ENCODE measurements at places on chromosomes 11 and 22. TPM values are rescaled to one million over a fixed set of nuclear protein-coding genes. Genes with fewer than 3 reads are reported as not detected.

- H3K27ac ChIP-seq, result no peak overlapping the region
- no peak overlapping the region for H3K4me3 ChIP-seq
- H3K27me3 ChIP-seq, result peaks cover 29% of the 10 kb centered on the region
Observed at GRCh38 chr11:13972043-13972910, 9.8 kb downstream of the SPON1 start.

DNA sequence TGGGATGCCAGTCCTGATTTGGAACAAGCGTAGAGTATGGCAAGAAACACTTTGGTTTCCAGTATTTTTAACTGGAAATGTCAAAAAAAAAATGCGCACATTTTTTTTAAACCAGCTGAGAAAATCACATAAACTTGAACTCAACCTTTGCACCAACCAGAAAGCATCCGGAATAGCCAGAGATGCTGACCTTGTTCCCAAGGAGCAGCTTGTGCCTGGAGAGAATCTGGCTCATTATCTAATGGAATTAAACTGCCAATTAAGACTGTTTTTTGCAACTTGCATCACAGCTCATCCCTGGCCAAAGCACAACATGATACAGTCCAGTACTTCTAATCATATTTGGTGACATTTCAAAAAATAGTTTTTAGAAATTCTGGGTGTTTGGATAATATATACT is 8.4 kb upstream of the ETS1 start:
- H3K4me3 ChIP-seq, result no peak overlapping the region
- DNase-seq, result no peak
- H3K4me1 ChIP-seq, result peaks cover 59% of the 10 kb centered on the region
- H3K27me3 ChIP-seq, result no peaks in the 10 kb centered on the region

- H3K36me3 ChIP-seq, result peaks cover 25% of the 10 kb centered on the region
- H3K27ac ChIP-seq, result no peak overlapping the region
- DNase-seq, result no peak
- H3K27me3 ChIP-seq, result no peaks in the 10 kb centered on the region
Observed at GRCh38 chr11:108836541-108836940, 171.7 kb downstream of the DDX10 start.

GRCh38 chr11:117828611-117829368 is 4.2 kb upstream of the FXYD2 start:
- peaks cover 35% of the 10 kb centered on the region for H3K27me3 ChIP-seq
- no peak overlapping the region for H3K4me3 ChIP-seq
- no peaks in the 10 kb centered on the region for H3K36me3 ChIP-seq
- peaks cover 54% of the 10 kb centered on the region for H3K4me1 ChIP-seq
- DNase-seq, result no peak

DNA sequence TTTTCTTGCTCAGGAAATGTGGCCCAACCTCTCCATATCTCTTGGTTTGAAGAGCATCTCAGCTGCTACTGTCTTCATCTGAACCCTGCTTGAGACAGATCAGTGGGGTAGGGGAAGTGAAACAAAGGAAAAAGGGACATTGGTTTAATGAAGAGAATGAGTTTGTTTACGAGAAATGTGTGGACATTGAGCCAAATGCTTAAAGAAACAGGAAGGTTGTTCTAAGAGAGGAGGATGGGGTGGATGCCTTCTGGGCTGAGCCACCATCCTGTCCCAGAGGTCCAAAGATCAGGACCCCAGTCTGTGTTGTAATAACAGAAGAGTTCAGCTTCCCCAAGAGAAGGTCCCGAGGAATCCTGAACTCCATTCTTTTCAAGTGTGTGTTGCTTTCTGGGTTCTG is 369.7 kb downstream of the INSC start:
- H3K27ac ChIP-seq, result no peak overlapping the region
- H3K36me3 ChIP-seq, result no peaks in the 10 kb centered on the region
- no peaks in the 10 kb centered on the region for H3K27me3 ChIP-seq
- DNase-seq, result no peak
- H3K4me3 ChIP-seq, result no peak overlapping the region
- no peaks in the 10 kb centered on the region for H3K4me1 ChIP-seq

DNA sequence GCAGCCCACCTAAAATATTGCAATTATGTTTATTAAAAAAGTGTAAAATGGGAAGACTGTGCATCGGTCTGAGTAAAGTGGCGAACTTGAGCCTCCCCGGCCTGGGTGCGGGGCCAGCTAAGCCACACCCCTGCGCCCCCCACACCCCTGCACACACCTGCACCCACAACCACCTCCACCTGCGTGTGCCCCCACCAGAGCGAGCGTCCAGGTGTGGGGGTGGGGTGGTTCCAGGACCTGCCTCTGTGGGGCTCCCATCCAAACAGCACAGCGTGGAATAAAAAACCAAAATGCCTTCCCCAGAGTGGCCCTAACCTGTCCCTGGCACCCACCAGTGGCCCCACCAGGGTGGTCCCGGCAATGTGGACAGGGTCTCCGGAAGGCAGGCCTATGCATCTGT is 30.1 kb upstream of the CARS1 start:
- H3K4me3 ChIP-seq, result no peak overlapping the region
- H3K27me3 ChIP-seq, result no peaks in the 10 kb centered on the region
- H3K36me3 ChIP-seq, result no peaks in the 10 kb centered on the region

- no peak for DNase-seq
- H3K36me3 ChIP-seq, result no peaks in the 10 kb centered on the region
- peaks cover 25% of the 10 kb centered on the region for H3K27me3 ChIP-seq
- H3K4me1 ChIP-seq, result peaks cover 13% of the 10 kb centered on the region
- no peak overlapping the region for H3K27ac ChIP-seq
Observed at GRCh38 chr11:121654843-121655536, 202.2 kb upstream of the SORL1-AS1 start.

GRCh38 chr22:30680991-30681770 is 13.5 kb upstream of the OSBP2 start:
- no peaks in the 10 kb centered on the region for H3K4me1 ChIP-seq
- H3K27me3 ChIP-seq, result peaks cover 69% of the 10 kb centered on the region
- no peak overlapping the region for H3K27ac ChIP-seq

- DNase-seq, result no peak
- no peak overlapping the region for H3K4me3 ChIP-seq
- H3K36me3 ChIP-seq, result no peaks in the 10 kb centered on the region
Observed at GRCh38 chr11:104891135-104891534, 7.1 kb downstream of the CASP12 start.

- no peak for DNase-seq
- peaks cover 6% of the 10 kb centered on the region for H3K36me3 ChIP-seq
- no peak overlapping the region for H3K4me3 ChIP-seq
- no peaks in the 10 kb centered on the region for H3K27me3 ChIP-seq
- H3K27ac ChIP-seq, result no peak overlapping the region
- peaks cover 39% of the 10 kb centered on the region for H3K4me1 ChIP-seq
Observed at GRCh38 chr22:42969348-42969975, 45.5 kb downstream of the PACSIN2 start.

GRCh38 chr11:119661226-119661625 is 67.8 kb downstream of the NECTIN1 start:
- H3K27ac ChIP-seq, result no peak overlapping the region
- no peaks in the 10 kb centered on the region for H3K36me3 ChIP-seq
- H3K4me1 ChIP-seq, result no peaks in the 10 kb centered on the region
- DNase-seq, result no peak
- no peaks in the 10 kb centered on the region for H3K27me3 ChIP-seq

GRCh38 chr22:40560994-40561515 is 75.5 kb downstream of the MRTFA start:
- no peak overlapping the region for H3K27ac ChIP-seq
- H3K4me3 ChIP-seq, result no peak overlapping the region
- DNase-seq, result no peak
- peaks cover 15% of the 10 kb centered on the region for H3K4me1 ChIP-seq
- no peaks in the 10 kb centered on the region for H3K36me3 ChIP-seq

GRCh38 chr11:78339483-78339882 is 78.1 kb downstream of the GAB2 start:
- H3K36me3 ChIP-seq, result no peaks in the 10 kb centered on the region
- peaks cover 15% of the 10 kb centered on the region for H3K4me1 ChIP-seq
- H3K27me3 ChIP-seq, result no peaks in the 10 kb centered on the region
- H3K4me3 ChIP-seq, result no peak overlapping the region
- H3K27ac ChIP-seq, result no peak overlapping the region
- no peak for DNase-seq

GRCh38 chr11:100705447-100705846 is 18.4 kb downstream of the ARHGAP42 start:
- H3K27ac ChIP-seq, result no peak overlapping the region
- no peaks in the 10 kb centered on the region for H3K27me3 ChIP-seq
- no peak overlapping the region for H3K4me3 ChIP-seq
- H3K36me3 ChIP-seq, result peaks cover 13% of the 10 kb centered on the region
- DNase-seq, result no peak

DNA sequence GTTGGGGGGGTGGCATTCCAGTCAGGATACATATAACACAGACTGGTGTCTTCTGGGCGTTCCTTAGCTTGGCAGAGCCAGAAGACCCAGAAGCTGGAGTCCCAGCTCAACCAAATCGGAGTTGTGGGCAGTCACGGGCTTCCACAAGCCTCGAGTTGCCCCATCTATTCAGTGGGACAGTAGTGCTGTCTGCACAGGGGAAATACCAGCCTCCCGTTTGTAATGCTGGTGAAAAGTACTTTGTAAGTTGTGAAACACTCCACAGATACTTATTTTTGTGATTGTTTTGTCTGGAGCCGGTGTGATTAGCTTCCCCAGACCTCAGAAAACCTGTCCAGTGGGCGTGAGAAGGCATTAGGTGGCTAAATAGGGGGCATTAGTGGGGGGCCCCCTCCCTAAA is 13.6 kb downstream of the DGKZ start:
- peak overlapping the region; percentile 56 for H3K27ac ChIP-seq
- DNase-seq, result no peak
- H3K27me3 ChIP-seq, result no peaks in the 10 kb centered on the region
- peak overlapping the region; percentile 85 for H3K4me3 ChIP-seq

GRCh38 chr22:26835929-26836528 is 178.6 kb downstream of the MIAT start:
- peak; percentile 8 for DNase-seq
- H3K27ac ChIP-seq, result no peak overlapping the region
- no peaks in the 10 kb centered on the region for H3K27me3 ChIP-seq

GRCh38 chr11:110629594-110629993 is 82.6 kb downstream of the ARHGAP20 start:
- no peaks in the 10 kb centered on the region for H3K27me3 ChIP-seq
- DNase-seq, result no peak
- H3K36me3 ChIP-seq, result peaks cover 3% of the 10 kb centered on the region
- no peak overlapping the region for H3K27ac ChIP-seq
- H3K4me3 ChIP-seq, result no peak overlapping the region

DNA sequence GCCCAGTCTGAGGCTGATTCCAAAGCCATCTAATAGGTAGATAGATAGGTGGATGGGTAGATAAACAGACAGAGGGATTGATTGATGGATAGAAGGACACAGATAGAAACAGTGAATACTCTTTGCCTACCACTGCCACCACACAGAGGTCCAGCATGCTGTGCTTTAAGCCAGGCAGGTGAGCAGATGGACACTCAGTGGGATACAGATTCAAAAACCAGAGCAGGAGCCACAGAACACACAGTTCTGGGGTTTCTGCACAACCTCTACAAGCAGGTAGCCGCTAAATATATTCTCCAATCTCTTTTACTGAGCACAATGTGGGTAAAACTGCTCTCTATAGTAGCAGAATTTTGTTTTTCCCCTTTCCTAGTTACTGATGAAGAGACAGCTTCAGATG is 20.5 kb upstream of the JHY start:
- peaks cover 8% of the 10 kb centered on the region for H3K4me1 ChIP-seq
- DNase-seq, result no peak
- H3K4me3 ChIP-seq, result no peak overlapping the region
- H3K27ac ChIP-seq, result no peak overlapping the region
- H3K27me3 ChIP-seq, result peaks cover 9% of the 10 kb centered on the region

- H3K27me3 ChIP-seq, result no peaks in the 10 kb centered on the region
- no peaks in the 10 kb centered on the region for H3K4me1 ChIP-seq
- DNase-seq, result no peak
- H3K36me3 ChIP-seq, result no peaks in the 10 kb centered on the region
- H3K27ac ChIP-seq, result no peak overlapping the region
- H3K4me3 ChIP-seq, result no peak overlapping the region
Observed at GRCh38 chr22:27642104-27642800, 159.3 kb downstream of the MN1 start.

DNA sequence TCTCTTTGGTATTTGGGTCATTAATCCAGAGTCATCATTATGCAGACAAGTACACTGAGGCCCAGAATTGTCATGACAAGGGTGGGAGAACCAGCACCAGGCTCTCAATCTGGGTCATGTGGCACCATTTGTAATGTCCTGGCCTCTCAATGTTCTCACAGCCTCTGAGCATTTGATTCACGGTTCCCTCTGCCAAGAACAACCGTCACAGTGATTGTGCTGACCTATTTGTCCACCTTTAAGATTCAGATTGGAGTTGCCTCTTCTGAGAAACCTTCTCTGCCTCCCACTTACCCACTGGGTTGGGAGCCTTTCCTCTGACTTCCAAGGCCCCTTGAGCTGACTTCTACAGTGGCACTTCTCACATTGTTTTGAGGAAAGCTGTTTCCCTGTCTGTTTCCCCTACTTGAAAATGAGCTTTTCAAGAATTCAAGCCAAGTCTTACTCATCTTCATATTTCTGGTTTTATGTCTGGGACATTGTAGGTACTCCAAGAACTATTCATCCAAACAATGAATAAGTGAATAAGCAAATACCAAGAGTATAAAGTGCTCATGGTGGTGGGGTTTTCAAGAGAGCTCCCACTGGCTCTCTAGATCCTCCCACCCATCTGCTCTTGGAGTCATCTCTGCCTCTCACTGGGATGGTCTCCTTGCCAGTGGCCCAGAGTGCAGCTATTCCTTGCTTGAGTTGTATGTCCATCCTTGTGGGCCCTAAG is 126.4 kb upstream of the E2F8 start:
- no peaks in the 10 kb centered on the region for H3K36me3 ChIP-seq
- H3K27ac ChIP-seq, result peak overlapping the region; percentile 56
- no peak for DNase-seq
- H3K27me3 ChIP-seq, result no peaks in the 10 kb centered on the region
- no peak overlapping the region for H3K4me3 ChIP-seq

The PARVG gene
- polyA plus RNA-seq, result 151 TPM

The C11orf71 gene
- 16.1 TPM for polyA plus RNA-seq

The DNAJB7 gene
- polyA plus RNA-seq, result 0.16 TPM

The MPEG1 gene
- 40.6 TPM for polyA plus RNA-seq

The MS4A6A gene
- 1.7 TPM for polyA plus RNA-seq

The ISX gene
- not detected for polyA plus RNA-seq

The ADORA2A gene
- 63.3 TPM for polyA plus RNA-seq

The TST gene
- not detected for polyA plus RNA-seq

The OSBPL5 gene
- polyA plus RNA-seq, result not detected

The SLC22A25 gene
- not detected for polyA plus RNA-seq

The ARVCF gene
- 0.49 TPM for polyA plus RNA-seq

All from naive B cell (primary cell).